ENCODE measurements at places on chromosomes 12 and 14.

GRCh38 chr12:124338448-124338847 lies 43.6 kb downstream of the RFLNA start:
- DNase-seq = no peak

GRCh38 chr12:111598637-111599452 lies at the start of gene ATXN2:
ATXN2 (minus strand) TSS chr12:111599315; CDS start chr12:111599034, 281 bp downstream.
- peak; percentile 90 for DNase-seq

GRCh38 chr12:3557116-3557697 lies 66.2 kb downstream of the PRMT8 start:
- no peak for DNase-seq

GRCh38 chr12:122646517-122647217 lies 56.5 kb downstream of the HCAR2 start:
- no peak for DNase-seq

- no peak for DNase-seq
These were observed 319.9 kb downstream of the CACNA1C start for GRCh38 chr12:2372735-2373134.

DNA sequence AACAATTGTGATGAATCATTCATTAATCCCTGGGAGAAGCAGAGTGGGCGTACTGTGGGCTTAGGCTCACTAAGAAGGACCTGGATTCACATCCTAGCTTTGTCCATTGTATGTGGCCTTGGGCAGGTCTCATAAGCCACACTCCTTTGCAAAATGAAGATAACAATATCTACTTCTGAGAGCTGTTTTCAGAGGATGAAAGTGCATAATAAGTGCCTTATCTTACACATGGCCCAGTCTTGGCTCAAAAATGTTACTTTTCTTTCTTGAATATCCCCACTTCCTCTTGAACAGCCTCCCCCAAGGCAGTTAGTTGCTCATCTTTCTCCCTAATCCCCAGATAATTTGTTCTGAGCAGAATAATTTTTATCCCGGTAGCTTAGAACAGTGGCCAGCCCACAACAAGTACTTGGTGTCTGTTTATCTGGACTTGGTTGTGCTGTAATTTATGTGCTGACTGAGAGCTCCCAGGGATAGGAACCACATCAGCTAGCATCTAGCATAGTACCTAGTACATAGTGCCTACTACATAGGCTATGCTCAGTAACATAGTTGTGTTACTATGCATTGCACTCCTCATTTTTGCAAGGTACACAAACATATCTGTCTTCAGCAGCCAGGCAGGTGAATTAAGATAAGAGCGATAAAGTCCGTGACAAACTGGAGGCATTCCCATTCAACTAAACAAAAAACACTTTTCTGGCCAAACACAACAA lies 61.7 kb upstream of the NUDT4 start:
- DNase-seq = no peak

GRCh38 chr12:109264095-109264942 lies 44.8 kb downstream of the FOXN4 start:
- peak; percentile 78 for DNase-seq

Measured in right forelimb (tissue), 1 donor.